ENCODE measurements at places on chromosomes 6 and 20.

GRCh38 chr6:139236105-139236504, 55.7 kb downstream of the TXLNB start:
- no peak for DNase-seq

DNA sequence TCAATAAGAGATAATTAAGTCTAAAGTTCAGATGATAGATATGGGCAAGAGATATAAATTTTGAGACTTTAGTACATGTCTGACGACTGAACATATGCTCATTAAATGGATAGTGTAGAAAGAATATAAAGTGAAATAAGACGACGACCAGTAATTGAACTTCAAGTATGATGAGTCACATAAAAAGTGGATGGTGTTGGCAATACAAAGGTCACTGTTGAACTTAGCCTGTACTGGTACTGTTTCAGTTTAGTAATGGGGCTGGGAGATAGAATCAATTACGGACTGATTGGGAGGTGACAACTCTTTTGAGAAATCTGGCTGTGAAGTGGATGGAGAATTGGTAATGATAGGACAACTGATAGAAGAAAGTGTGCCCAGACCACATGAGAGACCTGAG, 68.1 kb downstream of the IBTK start:
- no peak for DNase-seq

GRCh38 chr20:10856237-10857015, 182.6 kb upstream of the JAG1 start:
- no peak for DNase-seq

GRCh38 chr6:136435101-136435500, 115.1 kb downstream of the MAP7 start:
- no peak for DNase-seq

- DNase-seq: no peak
Measured at GRCh38 chr20:5080384-5080877, 39.3 kb downstream of the PCNA start.

GRCh38 chr6:30819297-30819917, 64.9 kb upstream of the DDR1 start:
- DNase-seq: no peak

GRCh38 chr6:148440877-148441453, 98.3 kb downstream of the SASH1 start:
- DNase-seq: no peak

DNA sequence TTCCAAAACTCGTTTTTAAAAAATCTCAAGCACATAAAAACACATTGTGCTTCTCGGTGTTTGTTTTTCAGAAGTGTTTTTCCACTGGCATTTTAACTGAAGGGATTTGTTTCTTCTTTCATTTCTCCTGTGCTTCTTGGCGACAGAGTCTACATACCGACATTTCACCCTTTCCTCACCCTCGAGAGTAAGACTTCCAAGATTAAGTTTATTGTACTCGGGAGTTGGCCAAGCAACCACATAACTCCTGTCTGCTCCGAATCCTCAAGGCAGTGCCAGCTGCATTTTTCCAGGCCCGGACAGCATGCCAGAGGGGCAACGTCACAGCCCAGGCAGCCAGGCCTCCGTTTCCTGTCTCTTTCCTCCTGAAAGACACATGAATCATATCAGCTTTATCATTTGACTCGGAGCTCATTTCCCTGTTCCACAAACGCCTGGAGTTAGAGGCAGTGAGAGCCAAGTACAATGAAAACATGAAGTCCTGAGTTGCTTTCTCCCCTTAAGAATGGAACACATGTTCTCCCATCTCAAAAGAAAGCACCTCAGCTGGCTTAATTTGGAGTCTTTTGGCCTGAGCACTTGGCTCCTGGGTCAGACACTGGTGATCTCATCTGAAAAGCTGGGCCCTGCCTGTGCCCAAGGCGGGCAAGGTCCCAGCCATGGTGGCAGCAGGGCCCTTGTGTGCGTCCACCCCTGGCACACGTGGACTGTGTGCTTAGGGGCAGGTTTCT, 23.2 kb upstream of the FAM50B start:
- no peak for DNase-seq

DNA sequence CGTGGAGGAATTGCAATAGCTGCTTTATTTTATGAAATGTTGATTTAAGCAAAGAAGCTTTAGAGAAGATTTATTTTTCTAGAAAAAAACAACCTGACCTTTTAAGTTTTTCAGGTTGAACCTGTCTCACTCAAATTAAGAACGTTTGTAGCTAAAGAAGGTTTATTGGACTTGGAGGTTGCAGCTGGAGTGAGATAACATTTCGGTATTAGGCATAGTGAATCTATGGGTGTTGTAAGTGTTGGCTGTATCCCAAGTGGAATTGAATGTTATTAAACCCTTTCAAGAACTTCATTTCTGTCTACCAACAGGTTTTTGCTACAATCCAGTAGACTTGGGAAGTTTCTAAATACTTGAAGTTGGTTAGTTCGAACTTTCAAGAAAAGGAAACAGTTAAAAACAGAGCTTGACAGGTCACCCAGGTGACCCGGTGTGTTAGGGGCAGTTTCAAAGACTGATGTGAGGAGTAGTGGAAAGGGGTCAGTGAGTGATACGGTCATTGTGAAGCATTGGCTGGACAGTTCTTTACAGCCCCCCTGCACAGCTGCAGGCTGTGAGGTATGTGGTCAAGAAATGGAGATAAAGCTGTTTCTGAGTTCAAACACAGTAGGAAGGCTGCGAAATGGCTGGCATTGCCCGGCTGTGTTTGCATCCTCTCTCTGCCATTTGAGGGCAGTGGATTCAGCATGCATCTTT, 2.4 kb upstream of the TBCC start:
- no peak for DNase-seq

DNA sequence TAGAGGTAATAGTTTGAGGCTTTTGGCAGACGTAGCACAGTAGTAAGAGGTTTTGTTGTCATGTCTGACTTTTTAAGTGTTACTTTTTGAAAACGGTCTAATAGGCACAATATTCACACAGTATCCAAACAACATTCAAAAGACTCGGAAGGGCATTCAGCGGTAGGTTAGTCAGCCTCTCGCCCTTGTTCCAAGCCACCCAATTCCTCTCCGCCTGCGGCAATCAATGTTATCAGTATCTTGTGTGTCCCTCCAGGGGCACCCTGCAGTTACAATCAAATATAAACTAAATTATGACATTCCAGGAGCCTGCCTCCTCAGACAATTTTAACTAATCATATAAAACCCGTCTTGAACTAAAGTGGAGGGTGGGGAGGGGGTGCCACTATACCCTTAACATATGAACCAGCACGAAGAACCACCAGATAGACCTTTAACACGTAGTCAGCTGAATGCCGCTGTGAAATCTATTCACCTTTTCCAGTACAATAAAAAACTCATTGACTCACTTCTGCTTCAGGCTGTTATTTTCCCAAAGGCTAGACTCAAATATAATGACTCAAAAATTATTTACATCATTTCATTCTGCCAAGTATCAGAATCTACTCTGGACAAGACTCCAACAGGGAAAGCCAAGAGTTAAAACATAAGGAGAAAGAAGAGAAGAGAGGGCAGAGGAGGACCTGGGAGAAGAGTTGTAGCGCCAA, 1.6 kb downstream of the TENT5A start:
- no peak for DNase-seq

DNA sequence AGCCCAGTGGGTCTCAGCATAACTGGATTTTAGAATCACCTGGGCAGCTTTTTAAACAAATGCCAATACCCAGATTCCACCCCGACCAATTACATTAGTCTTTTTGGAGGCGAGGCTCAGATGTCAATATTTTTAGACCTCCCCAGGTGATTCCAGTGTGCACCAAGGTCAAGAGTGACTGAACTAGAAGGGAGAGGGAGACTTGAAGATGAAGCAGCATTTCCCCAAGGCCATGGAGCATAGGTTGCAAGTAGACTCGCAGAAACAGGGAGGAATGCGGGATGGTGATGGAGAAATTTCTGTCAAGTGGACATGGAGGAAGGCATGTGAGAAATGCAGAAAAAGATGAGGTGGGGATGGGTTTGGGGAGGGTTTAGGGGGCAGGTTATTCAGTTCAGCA, 64.9 kb downstream of the BCAS1 start:
- no peak for DNase-seq

GRCh38 chr20:8002056-8002455, 17.5 kb downstream of the TMX4 start:
- DNase-seq: no peak

- DNase-seq: no peak
Measured at GRCh38 chr20:2037296-2037914, 43.5 kb upstream of the PDYN start.

- no peak for DNase-seq
Measured at GRCh38 chr20:59184880-59185447, 21.3 kb downstream of the ZNF831 start.

DNA sequence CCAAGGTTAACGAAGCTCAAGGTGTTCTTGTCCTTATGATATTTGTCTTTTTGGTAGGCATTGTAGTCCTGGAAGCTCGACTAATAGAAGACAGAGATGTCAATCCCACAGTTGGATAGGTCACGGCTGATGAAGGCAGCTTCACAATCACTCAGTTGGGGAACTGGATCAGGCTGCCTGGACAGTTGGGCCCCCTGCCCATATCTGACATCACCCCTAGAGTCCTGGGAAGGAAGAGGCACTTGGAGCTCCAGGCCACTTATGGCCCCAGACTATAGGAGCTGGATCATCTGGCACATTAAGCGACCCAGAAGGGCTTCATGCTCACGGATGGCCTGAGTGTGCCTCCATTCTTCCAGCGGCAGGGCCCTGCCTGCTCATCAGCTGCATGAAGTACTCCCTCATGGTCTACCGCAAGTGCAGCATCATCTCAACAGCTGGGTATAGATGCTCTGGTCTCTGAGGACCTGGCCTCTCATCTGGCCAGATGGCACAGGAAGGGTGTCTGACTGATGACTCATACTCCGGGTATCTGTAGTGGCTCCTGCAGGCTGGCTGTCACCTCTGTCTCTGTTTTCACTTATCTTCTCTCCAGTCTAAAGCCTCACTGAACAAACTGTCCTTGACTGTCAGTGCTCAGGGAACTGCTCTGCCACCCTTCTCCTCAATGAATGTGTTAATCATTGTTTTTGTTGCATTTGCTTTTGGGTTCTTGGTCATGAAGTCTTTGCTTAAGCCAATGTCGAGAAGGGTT, 29.2 kb upstream of the SSR1 start:
- peak; percentile 14 for DNase-seq

DNA sequence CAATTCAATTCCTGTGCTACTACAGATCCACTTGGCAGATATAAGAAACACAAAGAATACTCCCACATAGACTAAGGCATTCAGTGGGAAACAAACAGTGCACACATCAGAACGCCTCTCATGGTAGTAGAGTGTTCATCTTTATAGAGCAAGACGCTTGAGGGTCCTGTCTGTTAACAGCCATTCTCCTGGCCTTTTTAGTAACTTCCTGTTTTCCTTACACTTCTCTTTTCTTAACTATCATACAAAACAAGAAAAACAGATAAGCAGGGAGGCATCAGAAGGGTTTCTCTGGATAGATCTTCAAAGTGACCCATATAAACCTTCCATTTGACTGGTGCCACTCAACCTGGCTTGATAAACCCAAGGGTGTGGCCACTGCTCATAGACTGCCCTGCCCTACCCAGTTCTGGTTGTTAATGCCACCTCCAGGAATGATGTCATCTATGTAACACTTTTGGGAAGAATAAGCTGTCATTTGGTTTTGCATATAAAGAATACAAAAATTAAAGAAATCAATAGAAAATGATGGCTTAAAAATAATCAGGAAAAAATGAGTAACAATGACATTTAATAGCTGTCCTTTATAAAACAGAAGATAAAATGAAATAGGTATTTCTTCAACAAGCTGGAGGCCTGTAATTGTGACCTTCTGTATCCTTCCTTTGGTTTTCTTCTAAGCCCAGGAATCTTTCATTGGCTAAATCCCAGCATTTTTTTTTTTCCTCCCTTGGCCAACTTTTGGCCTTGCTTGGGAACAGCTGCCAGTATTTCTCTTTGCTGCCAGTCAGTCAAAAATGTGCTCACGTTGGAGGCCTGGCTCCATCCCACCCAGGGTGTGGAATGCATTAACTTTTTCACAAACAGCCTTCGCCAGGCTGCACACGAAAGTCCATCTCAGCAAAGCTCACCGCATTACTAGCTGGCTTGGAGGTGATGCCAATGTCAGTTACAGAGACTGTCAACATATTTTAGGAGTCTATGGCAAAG, 103.5 kb downstream of the GJA10 start:
- DNase-seq: no peak

DNA sequence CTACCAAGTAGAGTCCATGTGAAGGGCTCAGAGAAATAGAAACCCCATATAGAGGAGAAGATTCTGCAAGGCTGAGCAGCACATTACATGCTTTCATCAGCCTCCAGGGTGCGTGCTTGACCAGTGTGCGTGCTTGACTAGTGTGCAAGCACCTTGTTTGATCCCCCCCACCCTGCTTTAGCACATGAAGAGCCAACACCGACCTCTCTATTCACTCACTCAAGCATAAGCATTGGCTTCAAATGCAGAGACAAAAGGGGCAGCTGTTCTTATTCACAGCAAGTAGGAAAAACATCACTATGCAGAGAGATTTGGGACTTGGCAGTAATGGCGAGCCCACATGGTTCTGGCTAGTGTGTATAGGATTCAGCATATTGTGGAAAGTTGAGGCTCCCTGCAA, 278.7 kb upstream of the RNF217 start:
- DNase-seq: no peak

- DNase-seq: no peak
Measured at GRCh38 chr20:61347443-61347842, 95.4 kb downstream of the CDH4 start.

GRCh38 chr20:39795401-39796272, 833.5 kb downstream of the DHX35 start:
- no peak for DNase-seq

- DNase-seq: no peak
Measured at GRCh38 chr6:148653138-148653776, 93.6 kb upstream of the UST start.

DNA sequence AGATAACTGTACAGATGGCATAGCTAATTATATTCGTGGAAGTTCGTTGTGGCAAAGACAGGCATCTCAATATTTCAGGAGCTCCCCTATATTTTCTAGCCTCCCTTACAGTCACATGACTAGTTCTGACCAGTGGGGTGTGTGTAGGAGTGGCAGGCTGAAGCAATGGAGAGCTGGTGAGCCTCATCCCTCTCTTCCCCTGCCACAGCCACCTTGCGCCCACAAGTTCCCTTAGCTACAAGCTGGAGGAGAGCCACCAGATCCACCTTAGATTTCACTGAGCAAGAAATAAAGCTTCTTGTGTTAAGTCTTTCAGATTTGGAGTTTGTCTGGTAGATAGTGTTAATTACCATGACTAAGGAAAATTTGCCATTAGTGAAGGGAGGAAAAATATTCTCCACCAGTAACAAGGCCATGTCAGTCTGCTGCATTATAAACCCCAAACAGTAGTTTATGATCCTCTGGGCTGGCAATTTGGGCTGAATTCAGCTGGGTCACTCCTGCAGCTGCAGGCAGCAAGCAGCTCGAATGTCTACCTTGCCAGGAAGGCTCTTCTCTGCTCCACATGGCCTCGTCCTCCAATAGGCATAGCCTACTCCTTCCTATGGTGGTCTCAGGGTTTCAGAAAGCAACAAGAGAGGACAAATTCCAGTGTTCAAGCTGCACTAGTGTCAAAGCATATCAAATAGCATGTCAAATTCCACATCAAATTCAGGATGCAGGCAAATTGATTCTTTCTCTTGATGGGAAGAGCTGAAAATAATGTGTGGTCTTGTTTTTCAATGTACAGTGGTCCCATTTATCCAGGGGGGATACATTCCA, 7.4 kb upstream of the RBCK1 start:
- DNase-seq: no peak
